ENCODE measurements at places on chromosomes 11 and 22.

- no peak for DNase-seq
Observed at GRCh38 chr11:3995949-3996554, 98.5 kb upstream of the RRM1 start.

GRCh38 chr11:117621226-117621625 lies 175.8 kb downstream of the DSCAML1 start:
- DNase-seq = no peak

DNA sequence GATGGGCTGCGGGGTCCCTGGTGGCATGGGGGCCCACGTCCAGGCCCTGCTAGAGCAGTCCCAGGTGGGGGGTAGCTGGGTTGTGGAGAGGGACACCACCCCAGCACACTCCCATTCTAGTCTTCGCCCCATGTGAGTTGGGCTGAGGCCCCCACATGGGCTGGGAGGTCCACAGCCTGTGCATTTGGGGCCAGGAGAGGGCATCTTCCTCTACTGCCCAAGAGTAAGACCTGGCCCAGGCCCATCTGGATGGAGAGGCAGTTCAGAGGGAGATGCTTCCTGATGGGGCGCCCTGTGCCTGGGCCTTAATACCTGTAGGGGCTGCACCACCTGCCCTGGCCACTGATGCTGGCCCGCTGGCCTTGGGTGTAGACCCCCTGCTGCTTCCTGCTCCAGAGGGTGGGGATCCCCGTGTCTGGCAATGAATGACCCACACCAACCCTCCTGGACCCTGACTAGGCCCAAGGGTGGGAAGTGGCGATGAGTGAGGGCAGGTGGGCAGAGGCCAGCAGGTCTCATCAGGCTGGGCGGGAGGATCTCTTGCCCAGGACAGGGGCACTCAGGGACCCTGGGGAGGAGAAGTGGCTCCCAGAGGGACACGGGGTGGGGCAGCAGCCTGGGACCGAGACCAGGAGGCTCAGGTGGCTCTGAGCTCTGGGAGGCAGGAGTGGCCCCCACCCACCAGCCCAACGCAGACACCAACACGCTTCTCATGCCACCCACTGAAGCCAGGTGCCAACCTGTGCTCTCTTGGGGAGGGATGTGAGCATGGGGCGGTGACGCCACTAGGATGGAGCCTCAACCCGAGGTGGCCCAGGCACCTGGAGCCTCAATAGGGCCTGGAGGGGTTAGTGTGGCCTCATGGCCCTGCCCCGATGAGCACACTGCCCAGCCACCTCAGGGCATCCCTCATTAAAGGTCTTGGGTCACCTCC lies 17.4 kb upstream of the GNB1L start:
- DNase-seq = no peak

- DNase-seq = no peak
Observed at GRCh38 chr11:94525546-94526324, 13.5 kb downstream of the C11orf97 start.

DNA sequence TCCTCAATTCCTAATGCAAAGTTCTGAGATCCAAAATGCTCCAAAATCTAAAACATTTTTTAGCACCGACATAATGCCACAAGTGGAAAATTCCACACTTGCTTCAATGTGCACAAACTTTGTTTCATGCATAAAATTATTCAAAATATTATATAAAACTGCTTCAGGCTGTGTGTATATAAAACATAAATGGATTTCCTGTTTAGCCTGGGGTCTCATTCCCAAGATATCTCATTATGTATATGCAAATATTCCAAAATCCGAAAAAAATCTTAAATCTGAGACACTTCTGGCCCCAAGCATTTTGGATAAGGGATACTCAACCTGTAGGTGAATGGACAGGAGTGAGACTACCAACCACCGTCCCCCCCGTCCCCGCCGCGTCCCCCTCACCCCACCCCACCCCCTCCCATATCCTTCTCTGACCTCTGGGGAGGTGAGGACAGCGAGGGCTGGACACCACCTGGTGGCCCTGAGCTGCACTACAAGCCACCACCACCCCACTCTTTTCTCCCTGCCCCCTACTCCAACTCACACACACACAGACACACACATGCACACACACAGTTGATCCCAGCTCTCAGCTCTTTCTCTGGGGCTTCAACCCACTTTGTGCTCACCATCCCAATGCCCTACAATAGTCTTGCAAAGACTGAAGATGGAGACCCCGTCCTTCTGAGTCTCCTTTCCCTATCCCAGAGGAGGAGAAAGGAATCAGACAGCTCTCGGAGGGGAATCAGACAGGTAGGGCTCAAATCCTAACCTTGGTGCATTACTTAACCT lies 101.0 kb downstream of the PDE2A start:
- no peak for DNase-seq

- no peak for DNase-seq
Observed at GRCh38 chr22:43077121-43077877, 11.9 kb downstream of the TTLL1 start.

GRCh38 chr11:6988506-6988905 lies 31.6 kb downstream of the ZNF214 start:
- no peak for DNase-seq

GRCh38 chr11:2584812-2585565 lies 114.8 kb downstream of the KCNQ1OT1 start:
- no peak for DNase-seq

- DNase-seq = no peak
Observed at GRCh38 chr22:44691796-44692661, 10.0 kb upstream of the PRR5 start.

GRCh38 chr11:62505059-62505439 lies 41.6 kb downstream of the AHNAK start:
- no peak for DNase-seq

DNA sequence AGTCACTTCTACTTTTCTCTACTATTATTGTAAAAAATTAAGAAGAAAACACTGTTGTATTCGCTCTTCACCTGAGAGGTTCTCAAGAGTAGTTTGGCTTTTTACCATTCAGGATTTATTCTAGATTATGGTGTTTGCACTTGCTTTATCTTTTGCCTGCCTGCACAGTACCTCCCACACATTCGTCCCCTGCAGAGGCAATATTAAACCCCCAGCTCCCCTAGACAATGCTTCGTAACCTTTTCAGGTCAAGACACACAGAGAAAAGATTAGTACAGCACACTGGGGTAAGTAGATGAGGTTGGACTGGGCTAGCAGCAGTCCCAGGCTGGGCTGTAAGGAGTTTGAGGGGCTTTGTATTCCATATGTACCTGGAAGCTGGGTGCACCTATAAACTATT lies 62.4 kb downstream of the TNRC6B start:
- no peak for DNase-seq

DNA sequence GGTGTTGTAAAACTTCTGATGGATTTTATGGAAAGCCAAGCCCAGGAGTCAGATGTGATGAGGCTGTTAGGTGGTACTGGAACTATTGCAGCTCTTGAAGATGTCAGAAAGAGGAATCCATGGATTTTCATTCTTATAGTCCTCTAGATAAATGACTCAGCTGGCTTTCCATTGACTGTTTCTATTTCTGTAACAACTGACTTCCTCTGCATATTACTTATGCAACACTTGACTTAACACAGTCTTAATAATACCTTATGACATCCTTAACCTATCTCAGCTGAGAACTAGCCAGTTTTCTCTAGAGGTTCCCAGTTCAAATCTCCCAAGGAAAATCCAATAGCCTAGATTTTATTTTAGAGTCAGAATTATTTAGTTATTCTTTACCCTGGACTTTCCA lies 263.8 kb downstream of the LUZP2 start:
- no peak for DNase-seq

DNA sequence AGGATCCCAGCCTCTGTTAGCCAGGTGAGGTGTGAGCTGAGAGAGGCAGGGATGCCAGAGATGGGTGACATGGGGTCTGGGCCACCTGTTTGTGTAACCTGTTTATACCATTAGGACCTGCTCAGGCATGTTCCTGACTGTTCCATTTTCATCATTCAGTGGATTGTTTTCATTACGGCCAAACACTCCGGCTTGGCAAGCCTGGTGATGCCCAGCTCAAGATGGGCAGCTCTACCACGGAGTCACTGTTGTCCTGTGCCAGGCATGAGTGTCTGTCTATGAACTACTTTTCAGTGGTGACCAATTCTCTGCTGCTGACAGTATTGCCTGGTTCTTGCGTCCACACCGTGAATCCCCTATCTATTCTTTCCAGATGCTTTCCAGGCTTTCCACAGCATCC lies 71.5 kb upstream of the SLC22A12 start:
- DNase-seq = no peak

DNA sequence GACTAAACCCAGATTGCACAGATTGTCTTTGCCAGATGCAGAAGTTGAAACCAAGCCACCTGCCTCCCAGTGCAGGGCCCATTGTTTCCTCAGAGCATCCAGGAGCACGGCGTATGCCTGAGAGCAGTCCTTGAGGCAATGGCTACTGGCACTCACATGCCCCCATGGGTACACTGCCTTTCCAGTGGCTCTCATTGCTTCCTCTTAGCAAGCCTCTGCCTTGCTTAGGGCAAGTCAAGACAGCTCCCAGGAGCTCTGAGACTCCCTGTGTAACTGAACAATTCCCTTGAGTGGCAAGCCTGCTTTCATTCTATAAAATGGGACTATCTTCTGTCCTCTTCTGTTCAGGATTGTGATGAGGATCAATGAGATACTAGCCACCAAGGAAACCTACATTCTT lies 4.1 kb downstream of the SYTL2 start:
- DNase-seq = no peak

GRCh38 chr11:132353255-132353654 lies 982.8 kb downstream of the NTM start:
- DNase-seq = no peak

DNA sequence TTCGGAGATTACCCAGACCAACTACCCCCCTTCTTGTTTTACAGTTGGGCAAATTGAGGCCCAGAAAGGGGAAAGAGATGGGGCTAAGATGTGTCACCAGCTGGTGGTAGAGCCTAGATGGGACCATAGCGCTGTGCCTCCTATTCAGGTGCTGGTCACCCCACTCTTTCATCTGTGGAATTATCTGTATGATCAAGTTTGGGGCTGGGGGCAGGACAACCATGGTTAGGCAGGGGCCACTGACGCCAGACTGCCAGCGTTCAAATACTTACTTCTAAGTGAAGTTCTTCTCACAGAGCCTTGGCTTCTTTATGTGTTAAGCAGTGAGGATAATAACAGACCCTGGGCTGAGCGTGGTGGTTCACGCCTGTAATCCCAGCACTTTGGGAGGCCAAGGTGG lies 55.9 kb downstream of the IGLL1 start:
- DNase-seq = no peak

DNA sequence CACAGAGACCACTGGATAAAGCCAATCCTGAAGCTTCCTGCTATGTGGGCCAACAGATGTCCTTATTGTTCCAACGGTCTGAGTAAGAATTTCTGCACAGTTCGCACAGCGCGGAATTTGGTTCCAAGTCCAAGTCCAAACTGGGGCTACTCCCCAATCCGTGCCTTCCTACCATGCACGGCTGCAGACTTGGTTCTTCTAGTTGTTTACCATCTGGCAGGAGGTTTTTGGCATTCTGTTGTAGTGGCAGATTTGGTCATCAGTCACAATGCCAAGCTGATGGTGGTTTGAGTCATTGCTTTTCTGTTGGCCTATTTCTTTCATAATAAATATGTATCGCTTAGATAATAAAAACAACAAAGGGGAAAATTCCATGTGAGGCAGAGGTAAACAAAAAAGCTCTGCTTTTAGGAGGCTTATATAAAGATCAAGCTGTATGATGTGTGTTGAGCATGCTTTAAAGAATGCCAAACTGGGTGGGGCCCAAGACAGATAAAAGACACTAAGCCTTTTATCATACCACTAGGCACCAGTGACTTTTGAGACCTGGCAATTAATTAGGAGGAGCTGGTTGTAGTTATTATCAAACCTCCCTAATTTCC lies 52.5 kb upstream of the SYN3 start:
- no peak for DNase-seq

GRCh38 chr11:115644856-115645255 lies 140.6 kb upstream of the CADM1 start:
- no peak for DNase-seq

DNA sequence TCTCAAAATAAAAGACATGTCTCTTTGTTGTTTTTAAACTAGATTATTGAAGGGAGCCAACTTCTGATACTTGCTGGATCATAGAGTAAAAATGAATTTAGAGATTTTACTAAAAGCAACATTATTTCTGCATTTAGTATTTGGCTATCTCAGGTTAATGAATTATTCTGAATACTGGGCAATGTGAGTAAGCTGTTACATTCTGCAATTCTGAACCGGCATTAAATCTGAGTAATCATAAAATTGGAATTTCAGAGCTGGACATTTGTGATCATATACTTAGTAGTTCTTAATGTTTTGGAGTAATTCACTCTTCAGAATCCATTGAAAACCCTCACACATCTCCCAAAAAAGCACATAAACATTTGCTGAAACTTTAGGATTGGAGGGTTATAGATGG lies 11.5 kb downstream of the POLD3 start:
- no peak for DNase-seq

DNA sequence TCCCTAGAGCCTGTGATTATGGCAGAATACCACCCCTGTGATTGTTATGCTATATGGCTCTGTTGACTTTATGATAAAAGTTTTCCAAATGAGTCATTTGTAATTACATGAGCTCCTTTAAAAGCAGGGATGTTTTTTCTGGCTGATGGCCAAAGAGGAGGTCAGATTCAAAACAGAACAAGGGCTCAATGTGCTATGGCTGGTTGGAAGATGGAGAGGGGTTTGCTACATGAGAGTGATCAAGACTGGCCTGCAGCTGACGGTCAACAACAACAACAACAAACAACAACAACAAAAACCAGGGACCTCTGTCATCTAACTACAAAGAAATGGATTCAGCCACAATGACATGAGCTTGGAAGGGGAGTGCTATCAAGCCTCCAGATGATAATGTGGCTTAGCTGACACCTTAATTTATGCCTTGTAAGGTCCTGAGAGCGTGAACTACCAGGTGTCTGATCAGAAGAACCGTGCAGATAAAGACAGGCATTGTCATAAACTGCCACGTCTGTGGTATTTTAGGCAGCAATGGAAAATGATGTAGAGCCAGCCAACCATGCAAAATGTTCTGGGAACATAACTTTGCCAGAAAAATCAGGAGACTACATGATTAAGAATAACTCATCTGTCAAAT lies 47.2 kb downstream of the PIWIL3 start:
- DNase-seq = no peak

Measured in anterior cingulate cortex (tissue), 58 donors.